ENCODE measurements at places on chromosomes 1 and 21.

GRCh38 chr1:119000371-119001180 lies 12.4 kb upstream of the TBX15 start:
- DNase-seq: no peak

GRCh38 chr21:43292866-43293142 lies 124.0 kb downstream of the CRYAA start:
- DNase-seq: no peak

DNA sequence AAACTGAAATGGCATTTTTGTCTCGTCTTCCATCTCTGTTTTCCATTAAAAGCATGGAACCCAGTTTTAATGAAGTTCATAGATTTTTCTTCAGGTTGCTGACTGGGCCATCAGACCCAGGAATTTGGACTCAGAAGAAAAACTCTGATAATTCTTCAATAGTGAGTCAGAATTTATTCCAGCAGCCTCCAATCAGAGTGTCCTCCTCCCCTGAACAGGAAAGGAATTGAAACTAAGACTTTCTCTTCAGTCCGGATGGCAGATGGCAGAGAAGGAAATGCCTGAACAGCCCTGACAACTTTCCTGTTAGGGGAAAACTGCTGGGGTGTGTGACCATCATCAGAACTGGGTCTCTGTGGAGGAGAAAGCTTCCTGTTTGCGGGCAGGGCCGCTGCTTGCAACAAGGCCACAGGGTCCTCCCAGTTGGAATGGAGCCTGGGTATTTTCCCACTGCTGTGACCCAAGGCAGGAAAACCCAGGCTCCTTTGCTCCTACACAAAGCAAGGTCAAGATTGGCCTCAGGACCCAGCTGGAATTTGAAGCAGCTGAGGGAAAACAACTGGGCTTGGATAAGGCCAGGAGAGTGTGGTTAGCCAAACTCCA lies 20.7 kb downstream of the CD34 start:
- peak; percentile 88 for DNase-seq

- no peak for DNase-seq
Measured at GRCh38 chr1:94707321-94708298, 112.5 kb upstream of the SLC44A3 start.

DNA sequence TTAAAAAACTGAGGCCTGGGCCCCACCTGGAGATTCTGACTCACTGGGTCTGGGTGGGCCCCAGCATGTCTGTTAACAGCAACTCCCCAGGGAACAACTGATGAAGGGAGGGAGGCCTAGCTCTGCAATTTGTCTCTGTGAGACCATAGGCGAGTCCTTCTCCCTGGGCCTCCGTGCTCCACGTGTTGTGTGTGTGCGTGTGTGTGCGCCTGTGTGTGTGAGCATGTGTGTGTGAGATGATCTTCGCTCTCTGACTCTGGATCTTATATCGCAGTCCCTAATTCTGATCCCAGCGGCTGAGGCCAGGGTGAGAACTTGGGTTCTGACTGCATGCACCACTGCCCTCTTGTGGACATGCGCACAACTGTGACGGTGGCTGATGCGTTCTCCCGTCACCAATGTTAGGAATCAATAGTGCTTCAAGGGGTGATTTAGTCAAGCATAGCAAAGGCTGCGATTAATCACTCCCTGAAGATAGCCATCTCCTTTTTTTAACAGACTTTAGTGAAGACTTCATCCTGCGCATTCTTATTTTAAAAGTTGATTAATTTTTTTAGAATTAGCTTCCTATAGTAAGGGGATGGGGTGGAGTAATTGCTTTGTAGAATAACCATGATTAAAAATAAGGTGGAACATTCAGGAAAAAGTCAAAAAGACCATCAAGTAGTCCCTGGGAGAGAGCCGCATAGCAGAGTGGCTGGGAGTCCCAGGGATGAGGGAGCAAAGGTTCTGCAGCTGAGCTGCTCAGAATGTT lies 62.4 kb upstream of the USP24 start:
- peak; percentile 92 for DNase-seq

DNA sequence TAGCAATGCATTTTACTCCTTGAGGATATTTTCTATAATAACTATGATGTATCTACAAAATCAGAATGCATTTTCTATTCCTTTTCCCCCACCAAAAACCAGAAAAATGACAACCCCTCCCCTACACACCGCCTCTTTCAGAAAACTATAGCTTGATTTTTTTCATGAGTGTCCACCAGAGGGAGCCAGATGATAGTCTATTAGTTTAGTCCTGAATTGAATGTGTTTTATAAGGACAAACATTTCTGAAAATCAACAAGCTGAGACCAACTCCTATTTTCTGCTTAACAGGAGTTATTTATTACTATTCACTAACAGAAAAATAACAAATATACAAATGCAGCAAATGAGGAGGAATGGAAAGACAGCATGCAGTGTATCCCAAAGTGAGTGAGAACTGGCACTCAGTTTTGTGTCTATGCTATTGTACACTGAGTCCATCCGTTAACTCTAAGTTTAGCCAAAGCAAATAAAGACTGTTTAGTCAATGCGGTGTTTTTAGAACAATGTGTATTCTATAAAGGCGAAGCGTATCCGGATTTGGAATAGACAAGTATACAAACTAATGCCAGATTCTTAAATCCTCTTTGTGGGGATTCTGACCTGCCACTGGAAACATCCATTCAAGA lies 182.6 kb downstream of the VAV3 start:
- no peak for DNase-seq

DNA sequence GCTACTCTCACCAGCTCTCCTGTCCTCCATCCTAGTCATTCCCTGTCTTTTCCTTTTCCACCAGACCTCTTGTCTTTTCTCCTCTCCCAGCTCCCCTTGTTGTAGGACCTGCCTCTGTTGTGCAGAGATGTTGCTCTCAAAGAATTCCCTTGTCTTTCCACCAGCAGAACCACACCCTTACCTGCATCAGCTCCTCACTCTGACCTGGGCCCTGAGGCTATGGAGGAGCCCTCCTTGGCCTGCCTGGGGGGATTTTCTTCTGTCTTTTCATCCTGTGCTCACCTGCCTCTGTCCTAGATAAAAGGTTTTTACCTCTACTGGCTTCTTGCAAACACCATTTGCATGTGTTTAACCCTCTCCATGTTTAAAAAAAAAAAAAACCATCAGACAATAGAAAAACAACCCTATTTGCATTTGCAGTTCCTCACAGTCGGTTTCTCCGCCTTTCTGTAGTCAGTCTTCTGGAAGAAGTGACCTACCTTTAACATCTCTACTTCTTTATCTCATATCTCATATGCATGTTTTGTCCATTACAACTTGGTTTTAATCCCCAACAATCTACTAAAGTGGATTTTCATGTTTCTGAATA lies 12.1 kb downstream of the FCRL5 start:
- no peak for DNase-seq

DNA sequence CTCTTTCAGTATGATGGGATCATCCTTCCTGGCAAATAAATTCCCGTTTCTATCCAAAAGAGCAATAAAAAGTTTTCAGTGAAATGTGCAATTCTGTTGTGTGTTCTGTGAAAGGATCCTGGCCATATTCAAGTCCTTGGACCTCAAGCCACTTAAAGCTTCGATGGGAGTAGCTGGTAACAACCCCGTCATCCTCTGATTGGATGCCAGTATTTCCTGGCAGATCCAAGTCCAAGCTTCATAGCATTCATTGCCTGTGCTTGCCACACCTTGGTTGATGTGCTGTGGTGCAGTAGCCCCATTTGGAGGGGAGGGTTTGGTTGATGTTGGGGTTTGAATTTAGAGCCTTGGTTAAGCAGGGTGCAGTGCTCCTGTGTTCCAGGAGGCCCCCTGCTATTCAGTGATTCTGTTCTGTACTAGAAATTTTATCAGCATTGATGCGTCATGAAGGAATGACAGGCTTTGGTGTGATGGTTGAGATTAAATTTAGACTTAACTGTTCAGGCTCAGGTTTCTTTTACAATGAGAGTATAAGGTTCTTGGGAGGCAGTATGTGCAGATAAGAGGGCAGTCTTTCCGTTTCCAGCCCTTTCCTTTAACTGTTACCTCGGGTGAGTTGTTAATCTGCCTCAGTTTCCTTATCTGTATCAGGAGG lies 4.9 kb downstream of the RPL11 start:
- no peak for DNase-seq

GRCh38 chr1:38892976-38893375 lies 11.6 kb upstream of the GJA9 start:
- DNase-seq: no peak

Measured in aorta (tissue), 5 donors.